Astrocyte (in vitro differentiated cells and primary cell): ENCODE measurements at places on chromosomes 12 and 14.

- peak; percentile 10 for DNase-seq
These were observed 442.7 kb upstream of the NOVA1 start for GRCh38 chr14:27040552-27040951.

DNA sequence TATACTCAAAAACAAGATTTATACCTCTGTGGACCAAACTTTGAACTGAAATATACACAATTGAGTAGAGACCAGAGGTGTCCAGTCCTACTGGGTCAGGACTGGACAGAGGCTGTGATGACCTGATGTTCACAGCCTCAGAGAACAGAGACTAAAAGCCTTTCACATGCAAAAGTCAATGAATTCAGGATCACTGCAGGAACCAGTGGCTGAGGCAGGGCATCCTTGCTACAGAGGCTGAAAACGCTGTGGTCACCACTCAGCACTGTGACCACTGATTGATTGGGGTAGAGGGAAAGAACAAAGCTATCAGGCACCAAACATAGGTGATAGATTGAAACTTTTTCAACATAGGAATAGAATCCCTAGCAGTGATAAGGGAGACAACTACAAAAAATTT lies 25.1 kb downstream of the GRIP1 start:
- DNase-seq: no peak

DNA sequence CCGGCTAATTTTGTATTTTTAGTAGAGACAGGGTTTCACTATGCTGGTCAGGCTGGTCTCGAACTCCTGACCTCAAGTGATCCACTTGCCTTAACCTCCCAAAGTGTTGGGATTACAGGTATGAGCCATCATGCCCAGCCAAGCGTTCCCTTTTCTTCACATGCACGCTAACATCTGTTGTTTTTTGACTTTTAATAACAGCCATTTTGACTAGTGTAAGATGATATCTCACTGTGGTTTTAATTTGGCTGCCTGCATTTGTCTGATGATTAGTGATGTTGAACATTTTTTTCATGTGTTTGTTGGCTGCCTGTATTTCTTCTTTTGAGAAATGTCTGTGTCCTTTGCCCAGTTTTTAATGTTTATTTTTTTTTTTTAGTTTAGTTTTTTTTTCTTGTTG lies 10.2 kb upstream of the YARS2 start:
- DNase-seq: peak; percentile 62

GRCh38 chr12:13124656-13125505 lies 21.4 kb upstream of the GSG1 start:
- DNase-seq: peak; percentile 55

- no peak for DNase-seq
These were observed 110.4 kb downstream of the KCNA5 start for GRCh38 chr12:5154091-5154490.

DNA sequence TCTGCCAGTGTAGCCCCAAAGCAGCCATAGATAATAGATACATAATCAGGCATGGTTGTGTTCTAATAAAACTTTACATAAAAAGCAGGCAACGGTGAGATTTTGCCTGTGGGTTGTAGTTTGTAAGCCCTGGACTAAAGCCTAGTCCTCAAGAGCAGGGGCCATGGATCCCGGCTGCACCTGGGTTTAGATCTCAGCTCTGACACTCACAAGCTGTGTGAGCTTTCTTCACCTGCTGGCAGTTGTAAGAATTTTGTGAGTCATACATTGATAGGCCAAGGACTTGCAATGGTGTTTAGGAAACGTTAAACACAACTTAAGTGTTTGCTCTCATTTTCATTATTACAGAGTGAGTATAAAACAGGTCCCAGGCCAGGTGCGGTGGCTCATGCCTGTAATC lies 395.8 kb upstream of the TBX3 start:
- peak; percentile 3 for DNase-seq

GRCh38 chr14:101961011-101961721 lies 3.2 kb upstream of the DYNC1H1 start:
- DNase-seq: peak; percentile 43

GRCh38 chr12:71046215-71046614 lies 111.6 kb downstream of the TSPAN8 start:
- DNase-seq: peak; percentile 46

GRCh38 chr14:68843471-68844209 lies 50.8 kb upstream of the ZFP36L1 start:
- no peak for DNase-seq

GRCh38 chr12:8912914-8913313 lies 1.4 kb upstream of the PHC1 start:
- DNase-seq: no peak

DNA sequence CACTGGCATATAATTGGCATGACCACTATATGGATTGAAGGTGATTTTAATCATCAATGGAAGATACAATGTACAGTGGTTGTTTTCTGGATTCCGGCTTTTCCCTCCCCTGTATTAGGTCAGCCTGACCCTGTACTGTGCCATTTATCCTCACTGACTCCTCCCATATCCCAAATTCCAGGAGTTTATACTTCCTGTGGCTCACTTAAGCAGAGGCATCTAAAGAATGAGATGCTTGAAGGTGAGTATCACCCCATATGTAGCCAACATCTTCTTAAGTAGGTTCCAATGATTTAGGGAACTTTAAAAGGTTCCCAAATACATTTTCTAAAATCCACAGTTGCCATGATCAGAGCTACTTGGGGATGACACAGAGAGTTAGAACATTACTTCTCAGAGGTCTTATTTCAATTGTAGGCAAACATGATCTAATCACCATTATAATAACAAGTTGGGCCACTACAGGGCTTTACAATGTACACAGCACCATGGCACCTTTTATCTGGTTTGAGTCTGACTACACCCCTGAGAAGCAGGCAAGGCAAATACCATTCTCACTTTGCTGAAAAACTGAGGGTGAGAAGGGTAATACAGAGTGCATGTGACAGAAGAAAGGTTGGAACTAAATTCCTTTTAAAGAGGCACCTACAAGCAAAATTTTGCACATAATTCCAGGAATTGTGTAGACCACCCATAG lies 212.3 kb upstream of the GARIN6 start:
- DNase-seq: no peak

DNA sequence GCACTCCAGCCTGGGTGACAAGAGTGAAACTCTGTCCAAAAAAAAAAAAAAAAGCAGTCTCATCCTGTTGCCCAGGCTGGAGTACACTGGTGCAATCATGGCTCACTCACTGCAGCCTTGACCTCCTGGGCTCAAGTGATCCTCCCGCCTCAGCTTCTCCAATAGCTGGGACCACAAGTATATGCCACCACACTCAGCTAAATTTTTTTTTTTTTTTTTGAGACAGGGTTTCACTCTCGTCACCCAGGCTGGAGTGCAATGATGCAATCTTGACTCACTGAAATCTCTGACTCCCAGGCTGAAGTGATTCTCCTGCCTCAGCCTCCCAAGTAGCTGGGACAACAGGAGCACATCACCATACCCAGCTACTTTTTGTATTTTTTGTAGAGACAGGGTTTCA lies 5.2 kb upstream of the CNPY2 start:
- no peak for DNase-seq

DNA sequence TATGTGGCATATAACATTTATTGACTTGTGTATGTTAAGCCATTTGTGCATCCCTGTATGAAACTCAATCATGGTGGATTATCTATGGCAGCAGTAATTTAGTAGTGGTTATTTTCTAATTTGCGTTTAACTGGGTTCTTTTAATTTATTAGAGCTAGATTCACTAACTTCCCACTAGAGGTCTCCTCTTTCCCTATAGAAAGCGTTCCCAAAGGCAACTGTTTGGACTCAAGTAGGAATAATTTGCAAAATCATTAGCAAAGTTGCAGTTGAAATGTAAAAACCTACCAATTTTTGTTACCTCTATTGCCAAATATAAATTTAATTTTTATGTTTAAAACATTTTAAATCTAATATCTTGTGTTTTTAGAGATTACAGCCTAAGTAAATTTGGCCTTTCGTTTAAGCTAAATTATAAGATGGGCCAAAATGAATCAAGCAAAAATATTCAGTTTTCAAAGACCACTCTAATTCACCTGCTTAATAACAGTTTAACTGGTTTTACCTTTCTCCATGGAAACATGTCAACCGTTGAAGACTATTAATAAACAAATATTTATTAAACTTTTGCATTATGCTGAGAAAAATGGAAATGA lies 6.0 kb downstream of the DMAC2L start:
- no peak for DNase-seq

DNA sequence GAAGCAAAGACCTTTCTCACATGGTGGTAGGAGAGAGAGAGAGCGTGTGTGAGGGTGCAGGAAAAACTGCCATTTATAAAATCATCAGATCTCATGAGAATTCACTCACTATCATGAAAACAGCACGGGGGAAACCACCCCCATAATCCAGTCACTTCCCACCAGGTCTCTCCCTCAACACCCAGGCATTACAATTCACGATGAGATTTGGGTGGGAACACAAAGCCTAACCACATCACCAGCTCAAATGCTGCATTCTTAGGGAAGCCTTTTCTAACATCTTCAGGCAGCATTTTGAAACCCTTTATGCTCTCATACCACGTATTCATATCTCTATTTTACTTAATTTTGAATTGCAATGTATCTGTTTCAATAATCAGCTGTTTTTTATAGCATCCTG lies 165.9 kb downstream of the TMTC3 start:
- DNase-seq: no peak

- no peak for DNase-seq
These were observed 575 bp downstream of the TRAF3 start for GRCh38 chr14:102777711-102778337.

DNA sequence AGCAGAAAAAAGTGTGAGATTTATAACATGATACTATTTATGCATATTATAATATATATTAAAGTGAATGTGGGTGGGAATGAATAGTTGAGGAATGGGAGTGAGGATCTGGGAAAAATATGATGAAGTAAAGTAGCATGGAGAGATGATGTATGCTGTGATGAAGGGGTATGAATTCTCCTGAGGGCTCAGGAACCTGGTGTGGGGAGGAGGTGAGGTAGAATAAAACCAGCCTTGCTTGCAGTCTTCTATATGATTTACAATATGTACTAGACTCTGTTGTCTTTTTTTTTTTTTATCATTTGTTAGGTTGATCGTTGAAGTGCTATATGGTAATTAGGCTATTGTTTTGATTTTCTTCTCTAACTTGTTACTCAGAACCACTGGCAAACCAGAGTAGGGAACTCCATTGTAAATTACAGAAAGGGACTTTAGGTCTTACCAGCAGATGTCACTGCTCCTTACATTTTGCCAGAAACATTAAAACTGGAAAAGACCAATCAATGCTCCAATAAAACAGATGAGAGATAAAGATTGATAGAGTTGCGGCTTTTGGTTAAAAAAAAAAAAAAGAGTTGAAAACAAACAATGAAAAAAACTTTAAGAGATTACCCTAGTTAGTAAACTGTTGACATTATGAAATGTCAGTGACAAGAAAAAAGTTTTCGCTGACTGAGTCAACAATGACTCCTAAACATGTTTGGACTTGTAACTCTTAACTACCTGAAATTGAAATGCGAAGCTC lies 39.9 kb downstream of the ATL1 start:
- peak; percentile 31 for DNase-seq

DNA sequence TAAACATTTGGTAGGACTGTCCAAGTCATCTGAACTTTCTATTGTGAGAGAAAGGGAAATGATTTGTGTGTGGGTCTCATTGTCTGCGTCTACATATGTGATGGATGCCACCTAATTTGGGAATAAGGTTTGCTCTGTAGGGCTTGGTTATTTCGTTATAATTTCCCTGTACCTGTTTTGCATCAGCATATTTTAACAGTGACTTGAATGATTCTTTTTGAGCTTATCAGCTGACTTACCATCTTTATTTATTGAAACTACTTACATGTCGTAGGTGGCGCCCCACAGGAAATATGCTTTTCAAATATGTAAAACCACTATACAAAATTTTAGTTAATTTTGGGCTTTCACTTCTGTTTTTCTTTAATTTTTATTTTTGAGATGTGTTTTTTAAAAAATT lies 56.5 kb upstream of the BCAT1 start:
- no peak for DNase-seq

GRCh38 chr12:125610292-125610691 lies 545.1 kb downstream of the AACS start:
- DNase-seq: no peak

- peak; percentile 70 for DNase-seq
These were observed 5.3 kb downstream of the NUAK1 start for GRCh38 chr12:106133136-106134087.

DNA sequence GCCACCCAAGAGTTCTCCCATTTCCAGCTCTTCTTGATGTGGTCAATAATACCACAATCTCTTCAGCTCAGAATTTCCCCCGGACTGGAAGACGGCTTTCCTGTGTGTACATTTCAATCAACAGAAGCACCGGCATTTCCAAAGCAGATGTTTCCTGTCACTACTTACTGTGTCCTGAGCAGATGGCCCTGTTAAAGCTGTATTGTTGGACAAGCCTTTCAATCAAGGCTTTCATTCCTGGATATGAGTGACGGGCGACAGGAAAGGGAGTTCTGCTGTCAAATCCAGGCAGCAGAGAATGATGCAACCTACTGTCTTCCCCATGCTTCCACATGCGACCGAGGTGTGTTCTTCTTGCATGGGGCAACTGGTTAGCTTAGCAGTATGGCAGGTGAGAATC lies 76.4 kb upstream of the CCDC60 start:
- DNase-seq: no peak

DNA sequence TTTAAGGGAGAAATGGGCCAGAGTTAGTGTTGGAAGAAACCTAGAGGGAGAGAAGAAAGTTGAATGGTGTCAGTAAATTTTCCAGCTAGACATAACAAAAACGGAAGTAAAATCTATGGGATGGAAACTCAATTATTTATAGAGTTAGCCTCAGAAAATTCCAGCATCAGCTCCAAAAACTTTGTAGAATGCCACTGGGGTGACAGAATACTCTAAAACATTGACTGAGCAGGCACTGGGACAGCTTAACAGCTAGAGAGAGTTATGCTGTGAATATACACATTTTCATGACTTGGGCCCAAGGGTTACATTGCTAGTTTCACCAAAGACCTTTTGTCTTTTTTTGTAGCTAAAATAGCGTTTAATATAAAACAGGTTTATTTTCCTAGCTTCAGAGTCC lies 226.3 kb downstream of the PHLDA1 start:
- no peak for DNase-seq

GRCh38 chr12:101696251-101697196 lies 916 bp upstream of the CHPT1 start:
- no peak for DNase-seq

DNA sequence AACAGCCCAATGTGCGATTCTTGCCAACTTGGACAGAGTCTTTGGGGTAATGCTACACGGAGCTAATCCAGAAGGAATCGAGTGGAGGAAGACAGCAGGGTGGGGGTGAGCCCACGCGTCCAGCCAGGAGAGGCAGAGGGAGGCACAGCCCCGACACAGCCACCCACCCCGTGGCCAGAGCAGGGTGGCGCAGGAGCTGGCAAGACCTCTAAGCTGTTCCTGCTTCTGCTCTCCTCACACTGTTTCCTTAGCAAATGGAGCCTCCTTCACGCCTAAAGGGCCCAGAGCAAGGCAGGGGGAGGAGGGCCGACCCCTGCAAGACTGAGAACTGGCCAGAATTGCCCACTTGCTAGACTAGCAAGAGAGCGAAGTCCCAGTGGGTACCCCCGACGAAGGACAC lies 91.5 kb downstream of the FBXL14 start:
- no peak for DNase-seq

GRCh38 chr12:110317911-110318310 lies 36.9 kb downstream of the ATP2A2 start:
- DNase-seq: peak; percentile 82
